ENCODE measurements at places on chromosomes 3 and 15.

DNA sequence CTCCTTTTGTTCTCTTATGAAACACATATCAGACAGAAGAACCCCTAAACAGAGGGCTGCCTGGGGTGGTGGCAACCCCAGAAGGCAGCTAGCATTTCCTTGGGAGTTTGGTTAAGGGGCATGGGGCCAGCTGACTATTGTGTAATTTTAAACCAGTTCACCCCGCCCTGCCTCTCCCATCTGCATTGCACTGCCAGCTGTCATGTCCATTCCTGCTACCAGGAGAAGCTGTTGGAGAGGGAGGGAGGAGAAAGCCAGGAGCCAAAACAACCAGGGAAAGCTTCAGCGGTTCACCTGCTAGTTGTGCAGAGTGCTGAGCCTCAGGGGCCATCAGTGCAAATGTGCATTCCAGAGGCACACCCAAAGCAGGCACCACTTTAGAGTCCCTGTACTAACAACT, 47.6 kb upstream of the ATP1B3 start:
- DNase-seq, result no peak

DNA sequence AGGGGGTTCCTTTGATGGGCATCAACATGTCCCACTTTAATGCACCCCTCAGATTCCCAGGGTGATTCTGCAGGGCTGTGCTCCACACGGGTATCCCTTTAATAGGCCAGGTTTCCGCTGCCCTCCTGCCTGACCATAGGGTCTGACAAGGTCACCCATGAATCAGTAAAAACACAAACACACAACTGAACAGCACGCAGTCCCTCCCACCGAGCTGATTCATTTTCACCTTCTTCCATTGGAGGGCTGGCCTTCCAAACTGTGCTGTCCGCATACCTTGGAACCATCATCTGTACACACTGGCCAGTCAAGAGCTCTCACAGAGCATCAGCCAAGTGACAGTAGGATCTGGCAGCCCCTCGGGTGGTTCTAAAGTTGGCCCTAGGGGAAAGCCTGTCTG, 93.7 kb downstream of the FBLN2 start:
- no peak for DNase-seq

DNA sequence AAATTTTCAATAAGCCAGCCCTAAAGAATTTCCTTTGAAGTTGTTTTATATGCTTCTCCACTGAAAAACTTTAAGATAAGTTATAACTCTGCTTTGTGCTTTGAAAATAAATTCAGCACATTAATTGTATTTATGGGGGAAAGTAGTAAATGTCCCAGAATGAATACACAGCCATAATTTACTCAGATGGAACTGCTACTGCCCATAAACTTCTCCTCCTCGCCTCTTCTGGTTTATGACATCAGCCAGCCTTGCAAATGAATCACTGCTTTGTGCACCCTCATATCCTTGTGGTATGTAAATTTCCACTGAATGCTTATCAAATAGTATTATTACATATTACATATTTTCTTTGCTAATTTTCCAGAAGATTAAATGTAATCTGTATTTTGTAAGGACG, 302.0 kb downstream of the DIPK2A start:
- no peak for DNase-seq

DNA sequence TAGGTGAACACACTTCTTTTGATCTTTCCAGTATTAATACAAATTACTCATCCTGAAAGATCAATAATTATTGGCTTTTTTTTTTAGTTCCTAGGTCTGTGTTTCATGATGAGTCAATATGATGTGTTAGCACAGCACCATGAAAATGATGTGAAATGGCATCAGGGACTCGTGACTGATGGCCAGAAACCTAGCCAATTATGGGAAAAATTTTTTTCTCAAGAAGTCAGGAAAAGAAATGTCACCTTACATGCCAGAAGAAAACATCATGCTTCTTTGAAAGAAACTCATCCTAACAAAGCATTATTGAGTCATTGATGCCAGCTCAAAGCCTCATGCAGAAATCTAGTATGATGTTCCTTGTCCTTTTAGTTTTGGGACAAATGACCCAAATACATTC, 468.3 kb upstream of the CBLB start:
- DNase-seq, result no peak

DNA sequence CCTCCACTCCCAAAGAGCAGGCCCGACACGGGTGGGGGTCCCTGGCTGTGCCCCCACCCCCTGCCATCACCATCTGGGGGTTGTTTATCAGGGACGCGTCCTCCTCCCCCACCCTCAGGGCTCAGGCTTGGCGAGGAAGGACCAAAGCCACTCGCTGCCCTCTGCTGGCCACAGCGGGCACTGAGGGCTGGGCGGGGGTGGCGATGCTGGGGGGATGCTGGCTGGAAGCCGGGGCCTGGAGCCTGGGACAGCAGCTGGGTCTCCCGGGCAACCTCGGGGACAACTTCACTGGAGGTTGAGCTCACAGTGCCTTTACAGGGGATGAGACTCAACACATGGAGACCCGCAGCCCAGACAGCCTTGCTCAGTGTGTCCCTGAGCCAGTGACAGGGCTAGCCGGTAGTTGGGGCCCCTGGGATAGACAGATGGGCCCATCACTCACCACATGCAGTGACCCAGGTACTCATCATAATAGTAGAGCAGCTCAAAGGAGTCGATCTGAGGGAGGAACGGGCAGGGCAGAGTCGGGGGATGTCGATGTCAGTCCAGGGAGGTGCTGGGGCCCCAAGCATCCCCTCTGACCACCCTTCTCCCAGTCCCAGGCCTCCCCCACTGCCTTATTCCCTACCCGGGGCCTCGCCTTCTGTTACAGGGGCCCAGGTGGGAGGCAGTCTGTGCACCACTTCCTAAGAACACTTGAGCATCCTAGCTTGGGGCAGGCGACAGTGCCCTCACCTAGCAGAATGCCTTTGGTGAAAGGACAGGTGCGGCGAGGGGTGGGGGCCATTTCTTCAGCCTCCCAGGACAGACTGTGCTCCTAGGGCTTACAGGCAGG, 5.9 kb upstream of the CALML4 start:
- peak; percentile 55 for DNase-seq

GRCh38 chr15:28983432-28984311, 97.9 kb downstream of the APBA2 start:
- DNase-seq, result no peak

DNA sequence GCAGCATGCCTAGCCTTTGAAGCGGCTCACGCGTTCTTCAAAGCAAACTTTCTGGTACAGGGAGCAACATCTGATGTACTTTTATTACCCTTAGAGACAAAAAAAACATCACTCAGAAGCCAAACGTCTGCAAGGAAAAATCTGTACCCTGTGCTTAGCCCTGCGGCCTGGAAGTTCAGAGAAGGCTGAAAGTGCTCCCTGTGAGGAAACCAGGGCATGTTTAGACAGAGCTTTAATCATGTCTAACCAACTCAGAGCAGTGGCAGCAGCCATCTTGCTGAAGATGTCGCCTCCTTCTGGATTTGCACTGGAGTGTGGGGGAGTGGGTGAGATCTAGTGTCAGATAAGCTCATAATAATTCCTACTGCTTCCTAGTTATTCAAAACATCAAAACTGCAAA, 170.4 kb downstream of the P3H2 start:
- no peak for DNase-seq

GRCh38 chr3:35987386-35987785, 348.1 kb downstream of the ARPP21 start:
- no peak for DNase-seq

GRCh38 chr15:83714939-83715628, 61.2 kb downstream of the ADAMTSL3 start:
- no peak for DNase-seq

DNA sequence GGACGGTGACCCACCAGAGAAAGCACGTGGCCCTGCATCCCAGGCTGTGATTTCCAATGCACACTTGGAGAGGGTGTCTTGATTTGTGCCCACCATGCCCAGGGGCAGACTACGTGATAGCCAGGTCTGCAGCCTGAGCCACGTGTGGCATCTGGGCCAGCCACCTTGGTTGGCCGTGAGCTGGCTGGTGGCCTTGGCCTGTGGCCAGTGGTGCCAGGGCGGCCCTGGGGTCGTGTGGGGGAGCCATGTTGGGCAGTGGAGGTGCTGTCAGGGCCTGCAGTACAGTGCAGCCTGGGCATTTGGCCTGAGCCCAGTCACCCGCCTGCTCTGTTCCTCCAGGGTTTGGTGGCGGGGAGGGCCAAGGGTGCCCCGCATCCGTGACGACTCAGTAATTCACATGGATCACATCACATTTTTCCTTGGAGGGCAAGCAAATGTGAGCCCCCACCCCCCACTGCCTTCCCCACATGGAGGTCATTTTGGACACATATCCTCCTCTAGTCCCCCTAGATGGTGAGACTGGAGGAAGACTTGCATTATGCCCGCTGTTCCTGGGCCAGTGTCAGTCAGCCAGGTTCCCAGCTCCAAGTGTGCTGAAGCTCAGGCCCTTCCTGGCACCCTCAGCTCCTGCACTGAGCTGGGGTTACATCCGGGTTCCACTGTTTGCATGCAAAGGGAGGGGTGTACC, 201.4 kb downstream of the UBE3A start:
- DNase-seq, result no peak

- peak; percentile 39 for DNase-seq
These were observed 491 bp upstream of the SENP7 start for GRCh38 chr3:101513419-101513986.

- no peak for DNase-seq
These were observed 114.1 kb upstream of the PPP2R3A start for GRCh38 chr3:135851201-135852081.

GRCh38 chr3:39052583-39052982, 767 bp downstream of the WDR48 start:
- no peak for DNase-seq

- no peak for DNase-seq
These were observed 28.6 kb upstream of the SPATA12 start for GRCh38 chr3:57031631-57032541.

- no peak for DNase-seq
These were observed 29.5 kb downstream of the GYG1 start for GRCh38 chr3:149020839-149021252.

- DNase-seq, result no peak
These were observed 593 bp downstream of the FAM219B start for GRCh38 chr15:74906067-74906449.

DNA sequence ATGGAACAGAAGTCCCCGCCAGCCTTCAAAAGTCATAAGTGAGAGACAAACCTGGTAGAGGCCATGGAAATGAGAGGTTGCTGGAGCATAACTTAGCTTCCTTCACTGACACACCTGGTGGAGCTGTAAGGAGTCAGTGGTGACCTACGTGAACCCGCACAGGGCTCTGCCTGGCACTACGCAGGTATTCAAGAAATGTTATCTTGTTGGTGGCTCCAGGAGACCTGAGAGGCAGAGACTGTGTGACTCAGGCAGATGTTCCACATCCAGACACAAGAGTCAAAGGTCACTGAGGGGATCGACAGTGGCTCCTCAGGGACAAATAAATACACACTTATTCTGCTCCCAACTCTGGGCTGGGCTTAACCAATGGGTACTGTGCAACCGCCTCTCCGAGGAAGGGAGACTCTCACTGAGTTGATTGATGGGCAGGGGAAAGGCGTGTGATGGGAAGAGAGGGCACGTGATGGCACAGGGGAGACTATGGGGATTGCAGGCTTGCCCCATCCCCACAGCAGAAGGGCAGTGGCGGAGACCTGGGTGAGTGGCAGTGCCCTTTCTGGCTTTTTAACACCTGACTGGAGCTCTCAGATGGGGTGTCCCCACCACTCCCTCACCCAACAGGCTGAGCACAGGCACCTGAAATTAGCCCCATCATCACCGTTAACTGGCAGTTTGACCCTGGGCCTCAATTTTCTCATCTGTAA, 111.7 kb upstream of the SMAD3 start:
- no peak for DNase-seq

- DNase-seq, result no peak
These were observed 39.5 kb upstream of the NSMCE3 start for GRCh38 chr15:29309139-29309538.

GRCh38 chr15:39598958-39599845, 18.3 kb downstream of the THBS1 start:
- DNase-seq, result no peak

DNA sequence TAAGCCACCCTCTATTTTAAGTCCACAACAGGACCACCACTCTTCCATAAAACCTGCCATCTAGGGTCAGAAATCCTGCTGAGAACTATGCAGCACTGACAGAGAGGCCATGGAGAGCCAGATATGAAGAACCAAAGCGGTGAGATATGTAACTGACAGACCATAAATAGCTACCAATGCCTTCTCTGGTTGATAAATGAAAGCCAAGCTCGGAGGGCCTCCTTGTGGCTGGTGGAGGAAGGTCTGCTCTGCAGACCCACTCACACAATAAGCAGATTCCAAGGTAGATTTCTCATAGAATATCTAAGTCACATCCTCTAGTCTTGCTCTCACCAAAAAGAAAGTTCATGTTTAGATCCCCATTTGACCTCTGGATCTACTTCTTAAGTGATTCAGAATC, 38.9 kb downstream of the RYK start:
- DNase-seq, result peak; percentile 22

DNA sequence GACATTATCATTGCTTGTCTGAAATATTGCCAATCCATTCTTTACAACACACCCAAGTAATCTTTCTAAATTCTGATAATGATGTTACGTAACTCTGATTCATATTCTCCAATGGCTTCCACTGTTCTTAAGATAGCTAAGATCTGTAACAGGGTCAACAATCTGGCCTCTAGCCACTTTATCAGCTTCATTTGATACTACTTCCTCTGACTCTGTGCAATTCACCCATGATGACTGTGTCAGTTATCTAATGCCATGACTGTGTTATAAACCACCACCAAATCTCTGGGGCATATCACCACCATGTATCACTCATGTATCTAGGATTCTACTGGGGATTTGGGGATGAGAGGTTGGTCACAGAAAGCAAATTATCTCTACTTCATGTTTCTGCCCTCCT, 44.0 kb downstream of the CD200 start:
- DNase-seq, result no peak

- DNase-seq, result no peak
These were observed 750 bp downstream of the SLC33A1 start for GRCh38 chr3:155853214-155854140.

DNA sequence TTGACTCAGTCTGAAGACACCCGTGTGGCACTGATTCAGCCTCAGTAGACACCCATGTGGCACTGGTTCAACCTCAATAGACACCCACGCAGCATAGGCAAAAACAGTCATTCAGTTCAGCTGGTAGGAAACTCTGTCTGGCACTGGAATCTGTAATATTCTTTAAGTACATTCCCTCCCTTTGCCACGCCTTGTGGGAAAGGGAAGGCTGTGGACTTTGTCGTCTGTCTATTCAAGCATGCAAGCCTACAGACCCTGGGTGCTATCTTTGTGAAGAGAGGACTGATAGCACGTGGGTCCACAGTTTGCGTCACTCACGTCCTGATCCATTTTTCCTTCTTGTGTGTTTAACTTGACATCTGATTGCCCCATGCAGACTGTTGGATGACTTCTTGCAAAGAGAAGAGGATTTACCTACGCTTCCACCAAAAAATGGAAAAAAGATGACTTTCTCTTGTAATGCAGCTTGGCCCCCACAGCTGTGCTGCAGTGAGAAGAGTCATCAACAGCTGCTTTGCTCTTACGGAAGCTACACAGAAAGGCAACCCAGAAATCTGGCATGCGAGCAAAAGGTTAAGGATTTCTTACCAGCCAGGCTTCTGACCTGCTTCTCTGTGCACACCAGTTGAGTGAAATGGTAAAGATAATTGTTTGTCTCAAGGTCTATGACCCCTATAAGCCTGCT, 278.1 kb downstream of the ULK4 start:
- no peak for DNase-seq
